Fibroblast of skin of scalp (primary cell): ENCODE measurements at places on chromosomes 3 and 15.

DNA sequence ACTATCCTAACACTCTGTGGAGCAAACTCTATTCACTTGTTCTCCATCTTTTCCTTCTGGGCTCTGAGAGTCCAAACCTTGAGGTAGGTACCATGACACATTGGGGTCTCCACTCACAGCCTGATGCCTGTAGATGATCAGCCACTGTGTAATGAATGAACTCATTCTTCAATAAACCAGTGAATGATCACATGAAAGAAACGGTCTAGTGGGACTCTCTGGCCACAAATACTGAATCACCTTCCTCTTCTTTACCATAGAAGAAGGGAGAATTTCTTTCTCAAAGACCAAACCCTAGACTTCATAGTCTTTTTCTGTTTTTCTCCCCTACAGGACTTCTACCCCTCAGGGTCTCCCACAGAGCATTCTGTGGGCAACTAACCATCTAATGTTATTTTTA is 20.5 kb upstream of the ABHD2 start:
- DNase-seq, result no peak

DNA sequence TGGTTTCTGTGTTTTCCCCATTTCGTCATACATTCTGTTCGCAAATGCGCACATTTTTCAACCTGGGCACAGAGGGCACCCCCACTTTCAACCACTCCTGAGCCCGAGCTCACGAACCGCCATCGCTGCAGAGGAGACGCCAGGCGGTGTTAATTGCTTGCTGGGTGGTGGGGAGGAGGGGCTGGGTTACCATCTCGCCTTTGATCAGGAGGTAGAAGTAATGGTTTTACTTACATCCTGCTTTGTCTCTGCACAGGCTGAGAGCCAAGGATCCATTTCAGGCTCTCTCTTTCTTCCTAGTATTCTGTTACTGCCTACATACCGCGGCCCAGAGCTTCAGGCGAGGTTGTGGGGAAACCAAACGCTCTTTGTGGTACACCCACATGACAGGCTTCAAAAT is 177.3 kb upstream of the WNT5A start:
- no peak for DNase-seq

DNA sequence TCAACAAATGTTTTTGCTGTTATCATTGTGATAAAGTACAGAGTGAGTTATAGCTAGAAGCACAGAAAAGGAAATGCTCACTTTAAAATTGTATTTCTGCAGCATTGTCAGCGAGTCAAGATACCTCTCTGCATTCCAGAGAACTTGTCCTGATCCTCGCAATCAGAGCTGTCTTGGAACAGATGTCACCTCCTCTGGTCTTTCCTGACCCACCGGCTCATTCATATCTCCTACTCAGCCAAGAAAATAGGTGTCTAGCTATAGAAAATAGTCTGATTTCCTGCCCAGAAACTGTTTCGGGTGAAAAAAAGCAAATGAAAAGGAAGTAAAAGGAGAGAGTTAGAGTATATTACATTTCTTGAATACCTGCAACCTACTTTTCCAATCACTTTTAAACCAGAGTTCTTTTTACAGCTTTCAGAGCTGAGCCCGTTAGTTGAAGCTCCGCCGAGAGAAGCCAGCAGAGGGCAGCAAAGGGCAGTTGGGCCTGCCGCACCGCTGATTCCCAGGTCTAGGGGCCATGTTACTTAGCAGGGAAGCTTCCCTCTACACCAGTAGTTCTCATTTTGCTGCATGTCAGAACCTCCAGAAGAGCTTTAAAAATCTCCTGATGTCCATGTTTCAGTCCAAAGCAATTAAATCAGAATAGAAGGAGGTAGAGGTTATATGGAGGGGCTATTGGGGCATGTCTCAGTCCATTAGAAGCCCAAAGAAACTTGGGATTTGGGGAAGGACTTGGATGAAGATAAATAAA is 185.7 kb upstream of the THRB start:
- peak; percentile 54 for DNase-seq

GRCh38 chr3:50625231-50626182 is 8.6 kb downstream of the MAPKAPK3 start:
- no peak for DNase-seq

DNA sequence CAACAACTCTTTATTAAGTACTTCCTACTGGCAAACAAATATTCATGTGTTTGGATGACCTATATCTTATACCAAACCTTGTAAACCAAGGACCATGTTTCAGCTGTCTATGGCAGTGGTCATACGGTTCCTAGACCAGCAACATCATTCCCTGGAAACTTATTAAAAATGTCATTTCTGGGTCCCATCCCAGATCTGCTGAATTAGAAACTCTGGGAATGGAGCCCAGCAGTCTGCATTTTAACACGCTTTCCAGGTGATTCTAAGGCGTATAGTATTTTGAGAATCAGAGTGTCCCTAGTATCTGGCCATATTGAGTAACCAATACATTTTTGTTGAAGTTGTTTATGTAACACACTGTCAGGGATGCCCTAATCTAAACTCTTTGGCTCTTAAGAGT is 363.4 kb upstream of the LRRC3B start:
- DNase-seq, result no peak

DNA sequence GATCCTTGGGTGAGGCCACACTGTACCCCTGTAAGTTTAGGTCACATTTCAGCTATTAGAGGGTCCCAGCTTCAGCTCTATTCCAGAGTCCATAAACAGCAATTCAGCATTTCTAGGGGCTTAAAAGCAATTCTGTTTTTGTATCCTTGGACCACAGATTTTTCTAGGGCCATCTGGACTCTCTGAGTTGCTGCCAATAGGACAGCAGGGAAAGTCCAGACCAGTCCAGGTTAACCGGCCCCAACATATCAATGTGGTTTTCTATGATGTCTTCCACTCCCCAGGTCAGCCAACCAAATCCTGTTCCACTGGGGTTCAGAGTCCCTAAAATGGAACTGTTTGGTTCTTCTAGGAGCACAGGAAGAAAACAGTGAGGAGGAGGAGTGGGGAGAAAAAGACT is 40.0 kb downstream of the TYRO3 start:
- DNase-seq, result no peak

DNA sequence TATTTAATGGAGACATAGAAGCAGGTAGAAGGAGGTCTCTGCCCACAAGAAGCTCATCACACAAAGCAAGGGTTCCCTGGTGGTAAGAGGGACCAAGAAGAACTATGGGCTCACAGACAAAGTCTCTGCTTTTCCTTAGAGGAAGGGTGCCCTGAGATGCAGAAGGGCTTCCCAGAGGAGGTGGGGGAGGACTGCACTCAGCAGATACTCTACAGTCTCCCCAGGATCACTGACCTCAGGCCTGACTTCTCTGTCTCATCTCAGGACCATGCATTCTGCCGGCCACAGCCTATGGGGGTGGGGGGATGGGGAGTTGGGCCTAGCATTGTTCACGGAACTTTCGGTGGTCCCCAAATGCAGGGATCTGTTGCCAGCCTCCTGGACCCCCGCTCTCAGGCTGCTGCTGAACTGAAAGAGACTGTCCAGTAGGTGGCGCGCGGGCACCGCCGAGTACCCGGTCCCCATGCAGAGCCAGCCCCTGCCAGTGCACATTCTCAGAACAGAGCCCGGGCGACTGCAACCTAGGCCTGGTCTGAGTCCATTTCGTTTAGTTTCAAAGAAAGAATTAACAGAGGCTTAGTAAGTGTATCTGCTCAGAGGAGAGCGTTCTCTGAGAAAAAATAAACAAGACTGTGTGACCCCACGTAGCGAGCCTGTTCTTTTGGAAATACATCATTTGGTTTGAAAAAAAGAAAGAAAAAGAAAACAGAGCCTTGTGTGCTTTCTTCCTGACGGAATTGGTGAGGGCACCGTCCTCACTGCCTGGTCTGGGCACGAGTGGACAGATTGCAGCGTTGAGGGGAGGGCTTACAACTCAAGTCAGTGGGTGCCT is 74.1 kb downstream of the LRTM1 start:
- DNase-seq, result peak; percentile 77

- peak; percentile 50 for DNase-seq
Observed at GRCh38 chr3:128878556-128879124, 780 bp upstream of the ACAD9 start.

- DNase-seq, result peak; percentile 18
Observed at GRCh38 chr15:89462198-89462912, 34.0 kb downstream of the RHCG start.

- no peak for DNase-seq
Observed at GRCh38 chr3:169701457-169701856, 37.9 kb upstream of the MECOM start.

DNA sequence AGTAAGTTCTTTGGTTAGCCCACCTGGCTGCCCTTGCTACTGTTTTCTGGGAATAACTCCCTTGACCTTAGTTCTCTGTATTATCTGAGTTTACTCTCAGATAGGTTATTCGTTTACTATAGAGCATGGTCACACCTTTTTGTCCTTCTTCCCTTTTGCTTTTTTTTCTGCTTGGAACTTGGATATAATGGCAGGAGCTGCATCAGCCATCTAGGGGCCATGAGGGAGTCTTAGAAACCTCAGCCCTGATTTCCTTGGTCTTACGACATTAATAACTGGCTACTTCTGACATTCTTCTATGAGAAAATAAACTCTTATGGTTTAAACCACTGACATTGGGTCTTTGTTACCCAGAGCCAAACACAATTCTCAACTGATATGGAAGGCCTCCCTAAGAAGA is 3.4 kb upstream of the SLC51B start:
- DNase-seq, result no peak

- no peak for DNase-seq
Observed at GRCh38 chr3:50271314-50271936, 2.5 kb downstream of the SEMA3B start.

- no peak for DNase-seq
Observed at GRCh38 chr15:100924436-100924835, 5.3 kb downstream of the LRRK1 start.
